ENCODE measurements at places on chromosomes 16 and 17.

- DNase-seq, result no peak
Observed at GRCh38 chr17:6569370-6570285, 13.3 kb upstream of the PITPNM3 start.

GRCh38 chr17:18230288-18231141 lies 5.1 kb downstream of the LLGL1 start:
- no peak for DNase-seq

- DNase-seq, result no peak
Observed at GRCh38 chr16:85475233-85475632, 137.9 kb upstream of the GSE1 start.

DNA sequence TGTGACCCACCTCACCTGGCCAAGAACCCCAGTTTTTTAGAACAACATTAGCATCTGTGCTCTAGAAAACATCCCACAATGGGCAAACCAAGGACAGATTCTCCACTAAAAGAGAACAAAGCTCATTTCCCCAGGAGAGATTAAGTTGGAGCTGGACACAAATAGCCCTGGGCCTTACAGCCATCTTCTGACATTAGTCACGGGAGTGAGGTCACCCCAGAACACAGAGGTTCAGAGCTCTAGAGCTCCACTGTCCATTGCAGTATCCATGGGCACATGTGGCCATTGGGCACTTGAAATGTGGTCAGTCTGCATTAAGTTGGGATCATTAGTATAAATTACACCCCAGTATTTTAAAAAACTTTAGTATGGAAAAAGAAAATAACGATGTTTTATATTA lies 47.6 kb upstream of the RBBP6 start:
- DNase-seq, result no peak

- no peak for DNase-seq
Observed at GRCh38 chr16:19014461-19014860, 30.7 kb downstream of the TMC7 start.

Data from CD4-positive, alpha-beta T cell treated with Interleukin-17A for 4 hours (primary cell).